ENCODE measurements at places on chromosomes 1 and 21.

DNA sequence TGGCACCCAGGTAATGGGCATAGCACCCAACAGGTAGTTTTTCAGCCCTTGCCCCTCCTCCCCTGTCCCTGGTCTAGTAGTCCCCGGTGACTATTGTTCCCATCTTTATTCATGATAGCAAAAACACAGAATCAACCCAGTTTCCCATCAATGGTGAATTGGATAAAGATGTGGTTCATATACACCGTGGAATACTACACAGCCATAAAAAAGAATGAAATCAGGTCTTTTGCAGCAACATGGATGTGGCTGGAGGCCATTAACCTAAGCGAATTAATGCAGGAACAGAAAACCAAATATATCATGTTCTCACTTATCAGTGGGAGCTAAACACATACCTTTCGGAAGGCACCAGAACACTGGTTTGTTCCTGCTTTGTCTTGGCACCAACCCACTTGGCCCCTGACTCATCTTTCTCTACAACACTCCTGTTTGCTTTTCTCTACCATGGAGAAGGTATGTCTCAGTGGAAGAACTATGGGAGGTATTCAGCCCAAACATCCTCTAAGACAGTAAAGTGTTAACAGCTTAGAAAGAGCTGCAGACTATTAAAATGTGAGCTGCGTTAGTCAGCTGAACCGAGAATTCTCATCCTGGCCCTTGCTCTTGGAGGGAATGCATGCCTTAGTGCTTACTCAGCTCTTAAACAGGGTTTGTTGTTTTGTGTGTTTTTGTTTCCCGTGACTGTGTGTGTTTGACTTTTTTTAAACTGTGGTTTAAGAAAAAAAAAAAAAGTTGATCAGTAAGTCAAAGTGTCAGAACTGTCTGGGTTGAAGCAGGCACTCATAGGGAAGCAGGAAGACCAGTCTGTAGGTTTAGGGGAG lies 203.0 kb downstream of the TOMM20 start:
- DNase-seq: peak; percentile 53

GRCh38 chr1:228938537-228938901 lies 203.2 kb downstream of the RHOU start:
- DNase-seq: peak; percentile 52

DNA sequence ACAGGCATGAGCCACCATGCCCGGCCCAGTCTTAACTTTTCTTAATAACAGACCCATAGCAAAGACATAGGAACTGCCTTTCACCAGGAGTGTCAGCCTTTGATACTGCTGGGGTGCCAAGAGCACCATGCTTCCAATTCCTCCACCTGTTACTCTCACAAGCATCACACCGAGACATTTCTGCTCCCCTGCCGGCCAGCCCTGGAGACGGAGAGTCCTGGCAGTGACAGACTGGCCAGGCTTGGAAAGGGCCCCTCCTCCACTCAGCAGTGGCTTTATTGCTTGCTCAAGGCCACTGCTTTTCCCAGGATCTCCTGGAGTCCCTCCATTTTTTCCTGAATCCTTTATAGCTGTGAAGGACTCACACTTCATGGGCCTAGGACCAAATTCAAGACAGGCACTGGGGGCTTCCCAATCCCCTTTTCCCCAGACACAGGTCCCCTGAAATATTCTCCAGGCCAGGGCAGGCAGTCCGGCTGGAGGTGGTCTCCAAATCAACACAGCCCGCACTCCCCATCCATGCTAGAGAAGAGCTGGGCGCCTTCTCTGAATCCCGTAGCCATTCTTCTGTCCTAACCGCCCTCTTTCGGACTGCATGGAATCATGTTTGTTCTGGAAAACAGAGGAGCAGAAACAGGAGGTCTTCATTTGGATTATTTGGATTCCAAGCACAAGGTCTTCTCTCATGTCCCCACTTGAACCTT lies 25.5 kb upstream of the PTPRF start:
- no peak for DNase-seq

- DNase-seq: no peak
These were observed 43.4 kb downstream of the ROR1 start for GRCh38 chr1:63817152-63817667.

DNA sequence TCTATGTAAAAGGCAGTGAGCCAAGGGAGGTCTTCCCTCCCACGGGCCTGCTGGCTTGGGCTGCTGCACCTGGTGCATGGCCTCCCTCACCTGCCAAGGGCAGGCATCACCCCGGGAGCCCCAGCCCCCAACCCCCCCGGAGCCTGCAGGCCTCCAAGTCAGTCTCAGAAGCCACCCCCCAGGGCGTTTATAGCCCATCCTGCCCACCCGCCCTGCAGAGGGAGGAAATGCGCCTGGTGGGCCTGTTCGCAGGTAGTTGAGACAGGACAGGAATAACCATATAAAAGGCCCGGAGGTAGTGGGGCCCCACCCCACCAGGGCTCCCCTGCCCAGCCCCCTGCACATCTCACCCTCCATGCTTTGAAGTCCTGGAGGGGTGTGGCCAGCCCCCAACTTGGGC lies 18.2 kb upstream of the ARF1 start:
- DNase-seq: no peak

DNA sequence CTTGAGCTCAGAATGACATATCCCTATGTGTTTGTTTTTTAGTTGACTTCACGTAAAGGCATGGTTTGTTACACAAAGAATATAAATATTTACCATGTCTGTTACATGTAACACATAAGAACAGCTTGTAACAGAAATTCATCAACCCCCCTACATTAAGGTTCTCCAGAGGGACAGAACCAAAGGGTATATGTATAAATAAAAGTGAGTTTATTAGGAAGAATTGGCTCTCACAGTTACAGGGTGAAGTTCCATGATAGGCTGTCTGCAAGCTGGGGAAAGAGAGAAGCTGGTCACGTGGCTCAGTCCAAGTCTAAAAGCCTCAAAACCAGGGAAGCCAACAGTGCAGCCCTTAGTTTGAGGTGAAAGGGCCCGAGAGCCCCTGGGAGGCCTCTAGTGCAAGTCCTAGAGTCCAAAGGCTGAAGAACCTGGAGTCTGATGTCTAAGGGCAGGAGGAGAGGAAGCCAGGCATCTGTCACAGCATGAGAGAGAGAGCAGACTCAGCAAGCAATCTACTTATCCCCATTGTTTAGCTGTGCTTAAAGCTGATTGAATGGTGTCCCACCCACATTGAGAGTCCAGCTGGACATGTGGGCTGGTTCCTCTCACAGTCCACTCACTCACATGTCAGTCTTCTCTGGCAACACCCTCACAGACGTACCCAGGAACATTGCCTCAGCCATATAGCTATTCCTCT lies 15.8 kb downstream of the THRAP3 start:
- no peak for DNase-seq

DNA sequence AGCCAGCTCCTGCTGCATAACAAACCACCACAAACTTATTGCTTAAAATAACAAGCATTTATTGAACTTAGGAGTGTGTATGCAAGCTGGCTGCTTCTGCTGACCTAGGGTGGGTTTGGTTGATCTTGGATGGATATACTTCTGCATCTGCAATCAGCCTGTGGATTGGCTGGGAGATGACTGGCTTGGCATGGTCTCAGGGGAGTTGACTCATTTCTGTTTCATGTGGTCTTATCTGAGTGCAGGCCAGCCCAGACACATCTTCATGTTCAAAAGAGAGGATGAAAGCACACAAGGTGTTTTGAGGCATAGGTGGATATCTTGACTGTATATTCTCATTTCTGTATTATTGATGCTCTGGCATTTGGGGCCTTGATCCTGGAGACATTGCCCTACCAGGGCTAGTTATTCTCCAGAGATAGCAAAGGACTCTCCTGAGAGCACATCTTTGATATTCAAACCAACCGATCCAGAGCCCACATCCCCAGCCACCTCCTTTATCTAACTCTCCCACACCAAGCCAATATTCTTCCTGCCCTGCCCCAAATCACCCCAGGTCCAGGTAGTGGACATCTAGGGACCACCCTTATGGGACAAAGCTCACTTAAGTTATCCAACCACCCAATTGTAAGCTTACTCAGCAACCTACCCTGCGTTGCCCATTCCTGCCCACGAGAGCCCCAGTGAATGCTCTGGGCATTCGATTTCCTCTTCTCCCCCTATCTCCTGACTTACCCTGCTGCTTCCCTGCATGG lies 350.8 kb downstream of the PTPRU start:
- DNase-seq: no peak
